ENCODE measurements at places on chromosomes 2 and 18.
A peak's percentile ranks its signal among the peaks of the same experiment; 100 is the strongest.

- DNase-seq: no peak
Observed at GRCh38 chr2:71380665-71381064, 49.1 kb downstream of the ZNF638 start.

- DNase-seq: no peak
Observed at GRCh38 chr2:9208875-9209274, 2.3 kb downstream of the ASAP2 start.

GRCh38 chr2:238238766-238239542 lies 884 bp downstream of the HES6 start:
- no peak for DNase-seq

- no peak for DNase-seq
Observed at GRCh38 chr2:192026825-192027120, 168.0 kb downstream of the TMEFF2 start.

DNA sequence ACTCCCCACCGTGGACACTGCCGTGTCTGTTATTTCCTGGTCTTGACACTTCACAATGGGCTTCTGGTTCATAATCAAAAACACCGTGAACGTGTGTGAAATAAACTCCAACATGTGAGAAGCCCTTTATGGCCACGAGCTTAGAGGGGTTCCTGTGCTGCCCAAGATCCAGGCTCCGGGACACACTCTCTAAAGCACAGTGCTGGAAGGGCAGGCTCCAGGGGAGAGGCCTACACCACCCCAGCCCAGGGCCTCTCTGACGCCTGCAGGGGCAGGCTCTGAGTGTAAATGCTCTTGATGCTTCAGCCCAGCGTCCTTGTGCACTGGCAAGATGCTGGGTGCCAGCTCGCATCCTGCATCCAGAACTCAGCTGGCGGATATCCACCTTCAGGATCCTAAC lies 13.7 kb downstream of the CHST10 start:
- DNase-seq: no peak

DNA sequence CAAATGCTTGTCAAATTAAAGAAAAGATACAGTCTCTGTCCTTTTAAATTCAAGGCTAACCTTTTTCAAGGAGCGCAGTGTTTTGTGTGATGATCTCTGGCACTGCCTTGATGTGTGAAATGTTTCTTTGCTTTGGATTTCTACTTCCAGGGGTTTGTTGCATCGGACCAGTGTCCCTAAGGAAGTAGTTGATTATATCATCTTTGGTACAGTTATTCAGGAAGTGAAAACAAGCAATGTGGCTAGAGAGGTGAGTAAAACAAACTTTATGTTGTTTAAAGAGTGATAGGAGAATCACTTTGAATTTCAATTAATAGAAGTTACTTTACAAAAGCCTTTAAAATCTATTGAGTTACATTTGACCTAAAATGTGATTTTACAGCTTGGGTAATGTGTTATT lies 28.8 kb downstream of the HADHB start:
- no peak for DNase-seq

DNA sequence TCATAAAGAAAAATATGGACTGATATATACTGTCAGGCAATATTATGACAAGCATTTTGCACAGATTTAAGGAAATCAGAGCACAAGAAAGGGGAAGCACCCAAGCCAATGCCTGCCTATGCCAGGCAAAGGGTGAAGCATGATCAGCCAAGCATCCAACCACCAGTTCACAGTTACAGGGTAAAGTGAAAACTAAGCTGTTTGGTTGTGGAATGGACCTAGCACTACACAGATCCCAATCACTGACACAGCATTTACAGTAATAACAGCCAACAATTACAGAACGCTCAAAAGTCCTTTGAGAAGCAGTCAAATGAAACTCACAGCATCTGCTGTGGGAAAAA lies 90.3 kb downstream of the SP3 start:
- no peak for DNase-seq

DNA sequence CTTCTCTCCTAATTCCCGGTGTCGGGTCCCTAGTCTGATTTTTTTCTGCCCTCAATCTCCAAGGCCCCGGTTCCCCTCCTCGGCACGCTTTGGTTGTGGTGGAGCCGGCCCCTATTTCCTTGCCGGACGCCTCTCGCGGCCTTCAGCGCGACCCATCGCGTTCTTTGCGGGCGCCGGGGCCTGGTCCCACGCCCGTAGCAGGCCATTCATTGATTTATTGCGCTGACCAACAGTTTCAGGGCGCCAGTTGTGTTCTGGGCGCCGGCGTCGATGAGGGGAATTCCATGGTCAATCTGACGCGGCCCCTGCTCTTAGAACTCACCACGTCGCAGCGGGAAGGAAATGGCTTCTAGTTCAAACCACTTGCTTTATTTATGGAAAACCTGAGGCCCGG lies 396 bp downstream of the CNOT9 start:
- DNase-seq: peak; percentile 67

GRCh38 chr2:182014284-182014683 lies 28.6 kb downstream of the PPP1R1C start:
- no peak for DNase-seq

DNA sequence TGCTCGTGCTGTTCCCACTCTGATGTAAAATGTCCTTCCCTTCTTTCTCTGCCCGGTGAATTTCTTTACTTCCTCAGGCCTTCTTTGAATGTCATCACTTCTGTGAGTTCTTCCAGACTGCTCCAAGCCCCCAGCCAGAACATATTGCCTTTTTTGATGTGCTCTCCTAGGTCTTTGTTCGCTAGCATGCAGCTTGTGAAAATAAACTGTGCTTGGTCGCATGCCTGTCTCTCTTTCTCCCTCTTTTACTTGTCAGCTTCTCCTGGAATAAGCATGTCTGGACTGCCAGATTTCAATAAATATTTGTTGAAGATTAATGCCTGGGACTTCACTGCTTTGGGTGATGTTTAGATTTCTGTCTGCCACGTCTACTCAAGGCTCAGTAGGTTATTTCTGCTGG lies 82.7 kb upstream of the ARHGAP28 start:
- no peak for DNase-seq

GRCh38 chr2:234457421-234457820 lies 39.5 kb downstream of the ARL4C start:
- no peak for DNase-seq

DNA sequence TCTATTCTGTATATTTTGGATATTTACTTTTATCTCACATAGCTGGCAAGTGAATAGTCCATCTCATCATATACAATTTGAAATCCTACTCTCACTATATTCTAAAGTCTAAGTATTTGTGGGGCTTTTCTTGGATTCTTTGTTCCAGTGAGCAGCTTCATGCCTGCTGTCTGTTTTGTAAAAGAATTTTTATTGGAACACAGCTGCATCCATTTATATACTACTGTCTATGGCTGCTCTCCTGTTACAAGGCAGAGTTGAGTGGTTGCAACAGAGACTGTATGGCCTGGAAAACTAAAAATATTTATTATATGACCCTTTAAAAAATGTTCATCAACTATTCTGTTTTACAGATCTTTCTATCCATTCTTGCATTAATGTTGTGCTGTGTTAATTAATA lies 193.3 kb upstream of the KLHL14 start:
- no peak for DNase-seq

- no peak for DNase-seq
Observed at GRCh38 chr2:28427741-28428415, 35.2 kb downstream of the FOSL2 start.

DNA sequence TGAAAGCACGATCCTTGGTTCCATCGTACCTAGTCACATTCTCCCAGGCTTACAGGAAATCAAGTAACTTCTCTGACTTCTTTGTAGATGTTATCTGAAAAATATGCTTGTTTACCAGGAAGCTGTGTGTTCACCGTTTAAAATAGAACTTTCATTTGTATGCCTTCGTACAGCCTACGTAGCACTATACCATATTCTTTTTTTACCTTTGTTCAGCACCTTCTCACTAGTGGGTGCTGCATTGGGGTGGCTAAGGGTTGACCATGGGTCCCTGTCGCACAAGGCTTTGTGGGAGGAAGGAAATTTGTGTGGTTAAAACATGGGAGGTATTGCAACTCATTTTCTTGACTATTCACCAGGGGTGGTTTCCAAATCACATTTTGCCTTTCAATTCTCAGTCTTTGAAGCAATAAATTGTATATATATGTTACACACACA lies 16.6 kb downstream of the MALT1 start:
- peak; percentile 64 for DNase-seq

GRCh38 chr2:127220768-127221527 lies 849 bp upstream of the CYP27C1 start:
- DNase-seq: no peak

DNA sequence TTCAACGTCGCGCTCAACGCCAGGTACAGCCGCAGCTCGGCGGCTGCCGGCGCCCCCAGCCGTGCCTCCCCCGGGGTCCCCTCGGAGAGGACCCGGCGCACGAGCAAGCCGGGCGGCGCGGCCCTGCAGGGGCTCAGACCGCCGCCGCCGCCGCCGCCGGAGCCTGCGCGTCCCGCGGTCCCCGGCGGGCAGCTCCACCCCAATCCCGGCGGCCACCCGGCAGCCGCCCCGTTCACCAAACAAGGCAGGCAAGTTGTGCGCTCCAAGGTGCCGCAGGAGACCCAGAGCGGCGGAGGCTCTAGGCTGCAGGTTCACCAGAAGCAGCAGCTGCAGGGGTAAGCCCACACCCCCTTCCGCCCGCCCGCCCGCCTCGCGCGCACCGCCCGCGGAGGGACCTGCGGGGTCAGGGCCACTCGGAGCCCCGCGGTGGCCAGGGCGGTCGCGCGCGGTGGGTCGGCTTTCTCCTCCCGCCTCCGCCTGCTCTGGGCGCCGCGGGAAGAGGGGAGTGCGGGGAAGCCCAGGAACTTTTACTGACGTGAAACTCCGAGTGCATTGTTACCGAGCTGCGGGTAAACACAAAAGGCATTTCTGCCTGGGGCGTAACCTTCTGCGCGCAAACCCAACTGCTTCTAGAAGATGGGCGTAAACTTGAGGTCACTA lies 861 bp downstream of the LTBP1 start:
- peak; percentile 65 for DNase-seq

DNA sequence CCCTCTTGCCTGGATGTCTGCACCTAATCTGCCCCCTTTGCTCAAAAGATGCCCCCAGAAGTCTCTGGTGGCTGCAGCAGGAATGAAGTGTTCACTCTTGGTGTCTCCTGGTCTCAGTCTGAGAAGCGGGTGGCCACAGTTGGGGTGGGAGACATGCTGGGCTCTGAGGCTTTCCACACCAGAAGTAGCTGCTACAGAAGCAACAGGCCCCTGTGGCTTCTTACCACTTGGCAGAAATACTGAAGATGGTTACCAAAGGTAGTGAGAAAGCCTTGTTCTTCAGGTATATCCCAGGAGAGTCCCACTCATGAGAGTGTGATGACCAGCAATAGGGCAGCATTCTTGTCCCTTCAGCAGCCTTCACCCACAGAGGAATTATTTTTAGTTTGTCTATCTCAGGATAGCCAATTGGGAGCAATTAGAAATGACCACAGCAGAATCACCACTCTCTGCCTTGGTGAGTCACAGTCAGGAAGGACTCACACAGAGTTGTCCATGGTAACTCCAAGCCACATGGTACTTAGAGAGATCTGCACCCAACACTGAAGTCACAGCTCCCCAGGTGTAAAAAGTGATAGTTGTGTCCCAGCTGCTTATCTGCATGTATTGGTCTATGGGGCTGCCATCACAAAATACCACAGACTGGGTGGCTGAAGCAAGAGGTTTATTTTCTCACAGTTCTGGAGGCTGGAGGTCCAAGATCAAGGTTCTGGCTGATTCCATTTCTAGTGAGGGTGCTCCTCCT lies 169.8 kb upstream of the ID2 start:
- no peak for DNase-seq

DNA sequence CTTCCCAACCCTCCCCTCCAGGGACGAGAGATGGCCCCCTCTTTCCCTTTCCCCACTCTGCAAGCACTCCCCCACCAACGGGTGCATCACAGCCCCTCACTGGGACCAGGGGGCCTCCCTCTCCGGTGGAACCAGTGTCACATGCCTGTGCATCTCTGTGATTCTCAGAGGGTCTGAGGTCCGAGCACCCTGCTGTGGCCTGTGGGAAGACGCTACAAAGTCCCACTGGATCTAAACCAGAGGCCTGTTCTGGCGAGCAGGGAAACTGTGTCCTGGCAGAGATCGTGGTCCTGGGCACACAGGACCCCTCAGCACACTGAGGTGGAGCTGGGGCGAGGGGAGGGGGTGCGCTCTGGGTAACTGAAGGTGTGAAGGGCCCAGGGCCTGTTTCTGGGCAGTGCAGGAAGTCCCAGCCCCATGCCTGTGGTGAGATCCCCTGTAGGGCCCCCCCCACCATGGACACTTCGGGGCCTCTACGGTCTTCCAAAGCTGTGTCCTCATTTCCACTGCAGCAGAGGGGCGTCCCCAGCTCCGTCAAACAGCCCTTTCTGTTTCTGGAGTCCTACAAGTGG lies 8.0 kb downstream of the SNORC start:
- DNase-seq: no peak

DNA sequence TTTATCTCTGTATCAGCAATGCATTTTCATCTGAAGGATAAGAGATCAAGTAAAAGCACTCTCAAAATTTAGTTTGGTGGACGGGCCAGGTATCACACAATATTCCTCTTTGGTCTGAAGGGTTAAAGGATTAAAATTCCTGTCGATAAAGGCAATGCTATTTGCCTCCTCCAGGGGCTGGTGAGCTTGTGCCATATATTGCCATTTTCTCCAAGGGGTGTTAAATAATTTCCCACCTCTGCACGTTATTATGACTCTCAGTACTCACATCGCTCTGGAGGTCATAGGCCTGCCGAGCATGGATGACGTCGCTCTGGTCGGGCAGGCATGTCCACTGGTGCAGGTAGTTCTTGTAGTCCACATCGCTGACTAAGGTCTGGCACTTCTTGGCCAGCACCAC lies 94.2 kb downstream of the NEB start:
- no peak for DNase-seq

GRCh38 chr18:3162181-3162580 lies 57.6 kb downstream of the MYOM1 start:
- no peak for DNase-seq

- DNase-seq: no peak
Observed at GRCh38 chr2:24925815-24926214, 5.8 kb upstream of the ADCY3 start.
